ENCODE measurements at places on chromosomes 7 and 10.

- no peak for DNase-seq
These were observed 972.2 kb downstream of the NRG3 start for GRCh38 chr10:82847242-82847641.

DNA sequence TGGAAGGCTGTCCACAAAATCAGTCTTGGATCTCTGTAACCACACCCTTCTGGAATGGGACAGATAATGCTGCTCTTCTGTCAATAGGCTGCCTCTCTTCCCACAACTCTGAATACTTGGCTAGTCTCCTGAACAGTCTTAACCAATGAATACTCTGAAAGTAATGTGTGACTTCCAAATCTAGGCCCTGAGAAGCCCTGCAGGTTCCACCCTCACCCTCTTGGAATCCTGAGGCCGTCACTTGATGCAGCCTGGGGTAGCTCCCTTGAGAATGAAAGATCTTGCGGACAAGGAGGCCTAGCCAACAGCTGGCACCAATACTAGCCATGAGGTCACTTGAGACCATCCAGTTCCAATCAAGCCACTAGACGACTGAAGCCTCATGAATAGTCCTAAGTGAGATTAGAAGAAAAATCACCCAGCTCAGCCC lies 109.2 kb downstream of the ARHGAP12 start:
- no peak for DNase-seq

- DNase-seq = no peak
These were observed 1.7 kb upstream of the VGF start for GRCh38 chr7:101166909-101167644.

GRCh38 chr10:22690158-22690557 lies 24.2 kb downstream of the PIP4K2A start:
- DNase-seq = no peak

DNA sequence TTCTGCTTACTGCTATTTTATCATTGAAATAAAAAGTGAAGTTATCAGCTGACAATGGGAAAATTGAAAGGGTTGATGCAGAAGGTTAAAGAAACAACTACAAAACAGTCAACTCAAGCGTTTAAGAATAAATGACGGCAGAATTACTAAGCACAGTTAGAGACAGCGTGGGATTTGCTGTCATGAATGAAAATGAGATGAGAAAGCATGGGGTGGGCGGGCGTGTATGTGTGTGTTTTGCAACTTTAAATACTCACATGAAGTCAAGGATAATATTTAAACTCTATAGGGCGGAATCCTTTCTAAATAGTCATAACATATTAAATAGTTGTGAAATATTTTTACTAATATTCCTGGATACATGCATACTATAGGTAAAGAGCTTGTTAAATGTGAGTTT lies 450.8 kb downstream of the ETV1 start:
- DNase-seq = peak; percentile 57

Data from choroid plexus epithelial cell (primary cell).